ENCODE measurements at places on chromosomes 6 and 20.

DNA sequence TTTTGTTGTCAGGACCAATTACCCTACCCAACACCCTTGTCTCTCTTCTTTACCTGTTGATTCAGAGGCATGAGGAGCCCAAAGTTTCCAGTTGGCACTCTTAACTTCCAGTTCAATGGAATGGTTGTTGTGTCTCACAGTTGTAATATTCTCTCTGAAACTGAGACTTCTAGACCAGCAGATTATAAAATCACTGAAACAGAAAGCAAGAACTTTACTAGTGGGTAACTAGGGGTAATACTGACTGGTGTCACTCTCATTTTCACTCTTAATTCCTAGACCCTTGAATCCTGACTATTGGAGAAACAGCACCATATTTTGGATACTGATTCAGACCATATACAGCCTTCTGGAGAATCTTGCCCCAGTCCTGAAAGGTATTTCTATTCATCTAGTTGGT, 140.2 kb upstream of the MMS22L start:
- DNase-seq, result no peak

DNA sequence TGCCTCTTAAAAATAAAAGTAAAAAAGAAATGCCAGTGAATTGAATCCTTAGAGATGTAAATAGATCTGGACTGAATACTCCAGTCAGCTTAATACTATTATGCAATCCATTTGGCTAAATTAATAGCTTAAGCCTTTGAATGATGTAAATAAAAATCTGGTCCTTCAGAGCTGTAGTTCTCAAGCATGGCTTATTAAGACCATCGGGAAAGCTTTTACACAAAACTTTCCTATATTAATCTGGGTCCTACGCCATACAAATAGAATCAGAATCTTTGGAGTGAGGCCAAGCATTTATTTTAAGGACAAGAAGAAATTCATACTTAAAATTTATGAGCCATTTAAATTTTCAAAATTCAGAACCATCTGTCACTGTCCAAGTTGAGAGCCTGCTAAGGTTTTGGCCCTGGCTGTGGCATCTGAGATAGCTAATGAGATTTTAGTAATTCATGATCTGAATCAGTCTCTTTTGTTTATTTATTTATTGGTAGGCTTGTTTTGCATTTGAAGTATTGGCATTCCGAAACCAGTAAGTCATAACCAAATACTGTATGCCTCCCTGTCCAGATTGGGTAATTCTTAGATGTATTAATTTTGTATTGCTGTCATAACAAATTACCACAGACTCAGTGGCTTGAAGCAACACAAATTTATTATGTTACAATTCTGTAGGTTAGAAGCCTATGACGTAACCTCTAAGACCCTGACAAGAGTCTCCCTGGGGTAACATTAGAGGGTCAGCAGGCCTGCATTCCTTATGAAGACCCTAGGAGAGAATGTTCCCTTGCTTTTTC, 228.1 kb upstream of the RAB32 start:
- DNase-seq, result no peak

GRCh38 chr6:82681119-82681714, 317.6 kb downstream of the TPBG start:
- no peak for DNase-seq

GRCh38 chr6:28501259-28501658, 14.3 kb downstream of the GPX6 start:
- no peak for DNase-seq

- no peak for DNase-seq
Measured at GRCh38 chr20:57622579-57623381, 2.6 kb upstream of the ZBP1 start.

DNA sequence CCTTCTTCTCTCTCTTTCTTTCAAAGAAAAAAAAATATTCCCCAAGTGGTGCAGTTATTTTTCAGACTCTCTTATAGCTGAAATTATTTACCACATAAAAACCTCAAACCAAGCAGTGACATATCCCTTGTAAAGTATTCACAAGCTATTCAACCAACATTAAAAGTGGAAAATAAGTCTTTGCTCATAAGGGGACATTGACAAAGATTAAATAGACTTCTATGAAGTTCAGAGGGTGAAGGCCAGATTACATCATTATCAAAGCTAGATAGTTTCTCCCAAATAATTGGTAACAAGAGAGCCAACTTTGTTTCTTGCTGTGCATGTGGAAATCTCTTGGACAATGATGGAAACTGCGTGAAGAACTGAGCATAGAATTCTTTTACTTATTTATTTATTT, 379.8 kb upstream of the RSPO3 start:
- no peak for DNase-seq

- no peak for DNase-seq
Measured at GRCh38 chr6:89385156-89385667, 26.9 kb downstream of the RRAGD start.

- DNase-seq, result peak; percentile 74
Measured at GRCh38 chr6:83708546-83708969, 343 bp downstream of the SNAP91 start.

GRCh38 chr6:170456886-170457698, 96.0 kb downstream of the PSMB1 start:
- no peak for DNase-seq

DNA sequence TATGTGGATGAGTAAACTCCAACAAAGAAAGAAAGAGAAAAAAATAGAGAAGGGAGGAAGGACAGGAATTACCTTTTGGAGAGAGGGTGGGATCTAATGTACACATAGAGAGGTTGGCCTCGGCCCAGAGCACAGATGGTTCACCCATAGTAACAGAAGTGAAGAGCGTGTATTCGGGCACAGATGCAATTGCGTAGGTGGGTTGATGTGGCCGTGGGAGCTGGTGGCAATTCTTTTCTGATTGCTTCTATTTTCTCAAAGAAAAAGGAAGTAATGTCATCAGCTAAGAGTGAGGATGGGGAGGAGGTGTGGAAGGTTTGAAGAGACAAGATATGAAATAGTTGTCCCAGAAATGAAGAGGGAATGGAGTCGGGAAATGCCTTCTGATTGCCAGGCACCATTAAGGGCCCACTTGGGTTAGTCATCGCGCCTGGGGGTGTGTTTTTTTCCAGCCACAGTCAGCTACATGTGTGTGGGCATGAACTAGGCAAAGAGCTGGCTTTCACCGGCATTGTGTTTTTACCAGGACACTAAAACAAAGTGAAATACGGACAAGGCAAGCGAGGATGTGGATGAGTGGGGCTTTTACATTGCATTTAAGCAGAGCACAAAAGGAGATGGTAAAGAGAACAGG, 158.7 kb downstream of the SYNE1 start:
- DNase-seq, result no peak

GRCh38 chr6:35477028-35477427, 8.8 kb downstream of the RPL10A start:
- DNase-seq, result no peak

DNA sequence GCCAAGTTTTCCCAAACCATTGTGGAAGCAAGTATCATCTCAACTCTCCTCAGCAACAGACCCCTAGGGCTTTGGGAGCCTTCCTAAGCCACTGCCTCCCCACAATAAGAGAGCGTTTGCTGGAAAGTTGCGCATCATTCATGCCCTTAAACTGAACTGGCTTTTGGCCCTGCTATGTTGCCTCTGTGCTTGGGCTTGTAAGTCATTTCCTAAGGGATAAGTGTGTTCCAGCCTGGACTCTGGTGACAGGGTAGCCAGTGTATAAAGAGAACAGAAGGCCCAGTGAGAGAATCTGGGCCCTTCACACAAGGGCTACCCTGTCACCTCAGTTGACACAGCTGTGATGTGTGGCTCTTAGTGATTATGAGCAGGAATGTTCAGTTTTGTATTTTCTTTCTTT, 77.8 kb downstream of the COL9A1 start:
- DNase-seq, result no peak

- peak; percentile 68 for DNase-seq
Measured at GRCh38 chr20:53609491-53610445, 16.1 kb upstream of the ZNF217 start.

- no peak for DNase-seq
Measured at GRCh38 chr6:138044458-138044857, 62.8 kb downstream of the PERP start.

GRCh38 chr20:2460752-2461424, 9.7 kb downstream of the SNRPB start:
- DNase-seq, result no peak

DNA sequence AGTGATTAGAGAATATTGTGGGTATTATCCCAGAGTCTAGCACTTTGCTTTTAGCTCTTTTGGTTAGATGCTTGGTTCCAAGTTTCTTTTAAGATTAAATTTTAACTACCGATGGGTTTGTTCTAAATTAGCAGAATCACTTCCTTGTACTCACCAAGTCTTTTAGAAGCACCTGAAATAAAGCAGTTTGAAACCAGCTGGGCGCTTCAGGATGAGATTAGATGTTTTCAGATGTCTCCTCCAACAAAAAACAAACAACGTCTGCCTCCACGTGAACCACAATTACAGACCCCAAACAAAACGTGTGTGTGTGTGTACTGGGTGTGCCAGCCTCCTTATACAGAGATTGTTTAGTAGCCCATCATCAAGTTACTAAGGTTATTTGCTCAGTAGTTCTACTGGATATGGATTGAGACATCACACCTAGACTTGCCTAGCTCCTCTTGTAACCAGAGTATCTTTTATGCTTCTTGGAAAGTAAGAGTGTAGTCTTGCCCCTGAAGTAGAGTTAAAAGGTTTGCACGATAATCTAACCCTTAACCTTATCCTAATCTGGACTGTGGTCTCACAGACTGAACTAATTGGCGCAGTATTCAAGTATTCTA, 2.3 kb downstream of the DSTN start:
- no peak for DNase-seq

DNA sequence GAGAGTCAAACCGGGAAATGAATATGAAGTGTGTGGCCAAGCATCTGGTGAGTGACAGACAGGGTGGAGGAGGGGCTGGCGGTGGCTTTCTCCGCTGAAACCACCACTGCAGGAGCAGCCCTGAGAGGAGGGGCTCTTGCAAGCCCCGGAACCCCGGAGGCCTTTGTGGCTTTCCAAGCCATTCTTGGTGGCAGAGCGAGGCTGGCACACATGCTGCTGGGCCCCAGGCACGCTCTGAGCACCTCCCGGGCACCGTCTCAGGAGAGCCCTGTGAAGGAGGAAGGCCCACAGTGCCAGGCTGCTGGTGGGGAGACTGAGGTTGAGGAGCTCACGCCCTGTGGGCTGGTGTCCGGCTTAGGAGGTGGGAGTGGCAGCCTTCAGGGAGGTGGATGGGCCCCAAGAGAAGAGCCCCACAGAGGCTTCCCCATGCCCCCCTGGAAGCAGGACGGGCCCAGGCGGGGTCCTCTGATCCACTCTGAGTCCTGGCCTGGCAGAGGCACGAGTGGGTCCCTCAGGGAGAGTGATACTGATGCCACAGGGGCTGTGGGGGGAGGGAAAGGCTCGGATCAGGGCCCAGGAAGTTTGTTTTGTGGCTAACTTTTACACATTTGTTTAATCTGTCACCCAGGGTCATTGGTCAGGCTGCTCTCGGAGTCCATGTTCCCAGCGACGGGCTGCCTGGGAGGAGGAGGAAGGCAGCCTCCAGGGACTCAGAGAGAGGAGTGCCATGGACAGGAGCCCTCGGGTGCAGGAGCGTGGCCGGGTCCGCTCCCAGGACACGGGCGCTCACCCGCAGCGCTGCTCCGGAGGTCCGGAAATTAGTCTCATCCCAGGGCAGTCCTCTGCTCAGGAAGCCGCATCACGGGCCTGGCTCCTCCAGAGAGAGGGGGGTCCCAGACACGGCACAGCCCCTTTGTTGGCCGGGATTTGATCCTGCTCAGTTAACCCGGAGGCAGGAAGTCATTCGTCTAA, 170.7 kb downstream of the ERMARD start:
- peak; percentile 74 for DNase-seq

DNA sequence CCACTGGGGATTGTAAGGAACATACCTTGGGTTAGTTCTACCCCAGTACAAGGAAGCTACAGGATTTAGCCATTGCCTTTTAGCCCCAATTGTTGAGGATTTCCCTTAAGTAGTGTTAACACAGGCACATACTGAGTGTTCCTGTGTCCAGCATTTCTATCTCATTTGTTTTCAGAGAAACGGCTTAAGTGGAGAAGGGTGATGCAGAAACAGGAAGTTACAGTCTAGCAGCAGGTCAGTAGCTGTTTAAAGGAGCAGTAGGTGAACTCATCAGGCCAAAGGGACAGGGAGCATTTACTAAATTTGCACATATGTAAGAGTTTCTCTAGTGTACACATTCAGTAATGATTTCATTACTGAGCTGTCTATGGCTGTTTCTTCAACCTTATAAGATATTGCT, 644.2 kb upstream of the GJE1 start:
- DNase-seq, result no peak

DNA sequence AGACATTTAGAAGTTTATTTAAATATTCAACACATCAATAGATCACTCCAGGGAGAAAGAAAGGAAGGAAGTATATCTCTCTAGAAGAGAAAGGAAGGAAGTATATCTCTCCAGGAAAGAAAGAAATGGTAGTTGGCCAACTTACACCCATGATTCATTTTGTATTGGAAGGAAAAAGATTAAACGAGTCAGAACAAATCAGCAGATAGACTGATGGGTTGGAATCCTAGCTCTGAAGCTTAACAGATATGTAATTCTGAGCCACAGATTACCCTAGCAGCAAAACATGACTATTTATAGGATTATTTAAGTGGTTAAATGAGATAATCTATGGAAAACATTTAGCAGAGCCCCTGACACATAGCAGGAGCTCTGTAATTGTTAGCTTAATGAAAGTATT, 27.1 kb downstream of the COL12A1 start:
- DNase-seq, result no peak

- no peak for DNase-seq
Measured at GRCh38 chr20:32241807-32242206, 34.1 kb downstream of the POFUT1 start.

GRCh38 chr6:47116086-47116485, 74.0 kb upstream of the ADGRF1 start:
- no peak for DNase-seq

DNA sequence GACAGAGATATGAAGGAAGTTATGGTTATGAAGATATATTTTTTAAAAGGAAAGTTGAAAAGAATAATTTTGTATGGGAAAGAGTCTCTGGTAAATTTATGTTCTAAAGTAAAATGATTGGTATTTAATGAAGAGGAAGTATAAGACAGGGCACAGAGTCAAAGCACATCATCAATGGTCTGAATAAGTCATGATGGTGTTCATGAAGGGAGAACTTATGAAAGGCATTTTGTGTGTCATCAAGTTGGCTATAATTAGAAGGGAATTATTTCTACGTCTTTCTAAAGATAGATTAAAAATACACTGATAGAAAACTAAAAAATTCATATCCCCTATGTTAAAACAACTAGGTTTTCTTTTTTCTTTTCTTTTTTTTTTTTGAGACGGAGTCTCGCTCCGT, 21.4 kb upstream of the SNAI1 start:
- no peak for DNase-seq

GRCh38 chr20:25495189-25495824, 87.8 kb downstream of the GINS1 start:
- no peak for DNase-seq

- peak; percentile 21 for DNase-seq
Measured at GRCh38 chr6:99822741-99823512, 171.1 kb downstream of the MCHR2 start.

DNA sequence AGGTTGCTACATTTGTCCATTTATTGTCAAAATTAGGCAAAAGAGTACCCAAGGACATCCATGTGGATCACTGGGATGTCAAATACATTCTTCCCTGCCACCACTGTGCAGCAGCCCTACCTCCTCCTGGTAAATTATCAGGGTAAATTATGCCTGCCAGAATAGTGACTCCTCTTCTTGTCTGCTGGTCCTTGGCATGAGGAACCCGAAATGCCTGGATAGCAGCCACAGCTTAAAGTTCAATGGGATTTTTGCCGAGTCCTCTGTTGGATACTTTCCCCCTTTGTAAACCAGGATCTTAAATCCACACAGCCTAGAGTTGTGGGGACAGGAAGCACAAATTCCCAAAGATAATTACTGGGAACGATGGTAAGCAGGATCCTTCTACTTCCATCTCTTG, 173.3 kb downstream of the RFX6 start:
- DNase-seq, result no peak
